ENCODE measurements at places on chromosomes 11 and 22.

GRCh38 chr22:48560836-48561235 lies 1266.8 kb downstream of the BRD1 start:
- DNase-seq, result no peak

- DNase-seq, result peak; percentile 11
Observed at GRCh38 chr11:47440054-47440476, 8.9 kb downstream of the RAPSN start.

DNA sequence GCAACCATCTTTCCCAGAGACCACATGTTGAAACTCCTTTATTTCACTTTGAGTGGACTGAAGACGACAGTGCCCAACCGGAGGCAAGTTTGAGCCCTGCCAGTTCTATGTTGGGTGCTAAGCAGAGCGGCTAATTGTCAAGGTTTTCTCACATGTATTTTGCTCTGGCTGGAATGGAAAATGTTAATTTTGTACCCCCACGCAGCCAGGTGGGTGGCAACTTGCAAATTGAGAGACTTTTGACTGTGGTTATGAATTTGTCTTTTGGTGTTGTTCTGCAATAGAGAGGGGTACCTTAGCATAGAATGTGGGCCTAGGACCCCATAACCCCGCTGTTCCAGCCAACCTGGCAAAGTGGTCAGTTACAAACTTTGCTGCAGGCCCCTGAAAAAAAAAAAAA lies 42.5 kb upstream of the SLC5A12 start:
- DNase-seq, result no peak

DNA sequence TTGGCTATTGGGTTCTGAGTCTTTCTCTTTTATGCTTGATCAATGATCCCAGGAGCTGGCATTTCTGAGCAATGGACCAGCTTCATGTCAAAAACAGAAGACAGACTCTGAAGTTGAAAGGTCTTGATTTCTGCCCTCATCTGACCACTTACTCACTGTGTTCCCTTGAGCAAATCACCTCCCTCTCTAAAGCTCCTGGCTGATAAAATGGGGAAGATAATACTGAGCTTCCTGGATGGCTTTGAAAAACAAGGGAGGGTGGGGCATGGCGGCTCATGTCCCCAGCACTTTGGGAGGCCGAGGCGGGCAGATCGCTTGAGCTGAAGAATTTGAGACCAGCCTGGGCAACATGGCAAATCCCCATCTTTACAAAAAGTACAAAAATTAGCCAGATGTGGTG lies 6.4 kb downstream of the FAM83F start:
- no peak for DNase-seq
